Activated T-helper 17 cell treated with anti-CD3 and anti-CD28 coated beads, Interleukin-2, amount 50 U/mL, for 72 hours (primary cell): ENCODE measurements at places on chromosomes 7 and 10. TPM values are rescaled to one million over a fixed set of nuclear protein-coding genes. Genes with fewer than 3 reads are reported as not detected.

MMD2 gene
- not detected for total RNA-seq

NDUFB2 gene
- total RNA-seq: 215 TPM

PRPS1L1 gene
- not detected for total RNA-seq

OPTN gene
- 119 TPM for total RNA-seq

DNA sequence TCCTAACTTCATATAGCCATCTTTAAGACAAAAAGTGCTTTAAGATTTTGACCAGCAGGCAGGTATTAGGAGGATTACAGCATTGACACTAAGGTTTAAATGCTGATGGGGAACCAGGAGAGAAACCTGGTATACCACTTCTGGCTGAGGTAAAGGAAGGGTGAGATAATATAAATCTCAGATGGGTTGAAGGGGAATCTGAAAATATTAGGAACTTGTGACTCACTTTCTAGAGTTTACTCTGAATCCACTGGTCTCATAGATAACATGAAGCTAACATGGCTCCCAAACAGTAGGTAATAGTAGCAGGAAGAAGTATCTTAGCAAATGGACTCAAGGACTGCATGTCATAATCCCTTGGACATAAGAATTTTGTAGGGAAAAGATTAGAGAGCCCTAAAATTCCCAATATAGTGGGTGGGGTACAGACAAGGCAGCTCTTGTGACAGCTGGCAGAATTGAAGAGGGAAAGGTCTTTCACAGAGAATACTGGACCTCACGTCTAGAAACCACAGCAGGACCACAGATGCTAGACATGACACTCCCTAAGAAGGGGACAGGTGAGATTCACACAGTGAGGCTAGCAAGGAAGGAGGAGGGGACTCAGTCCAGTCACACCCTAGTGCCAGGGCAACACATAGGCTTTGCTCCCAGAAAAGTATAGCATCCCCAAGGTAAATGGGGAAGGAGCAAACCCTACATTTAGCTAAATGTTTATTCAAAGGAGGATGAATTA, 3.5 kb downstream of the PTTG1IP2 start:
- H3K27me3 ChIP-seq: peaks cover 18% of the 10 kb centered on the region
- H3K4me3 ChIP-seq: no peak overlapping the region
- no peaks in the 10 kb centered on the region for H3K4me1 ChIP-seq
- ATAC-seq: peak; percentile 26

GRCh38 chr7:141511676-141512396, 39.4 kb upstream of the AGK start:
- H3K27me3 ChIP-seq: peaks cover 63% of the 10 kb centered on the region
- H3K36me3 ChIP-seq: no peaks in the 10 kb centered on the region
- peak; percentile 29 for ATAC-seq
- no peak overlapping the region for H3K27ac ChIP-seq

- H3K27me3 ChIP-seq: no peaks in the 10 kb centered on the region
- H3K27ac ChIP-seq: no peak overlapping the region
- no peak for ATAC-seq
Observed at GRCh38 chr7:85102813-85103350, 84.0 kb downstream of the SEMA3D start.

GRCh38 chr7:111985798-111986197, 220.4 kb downstream of the DOCK4 start:
- H3K36me3 ChIP-seq: no peaks in the 10 kb centered on the region

- ATAC-seq: no peak
- H3K27ac ChIP-seq: no peak overlapping the region
- H3K4me3 ChIP-seq: peak overlapping the region; percentile 94
- no peaks in the 10 kb centered on the region for H3K27me3 ChIP-seq
- peaks cover 47% of the 10 kb centered on the region for H3K4me1 ChIP-seq
- peaks cover 35% of the 10 kb centered on the region for H3K36me3 ChIP-seq
Observed at GRCh38 chr7:135978624-135979023, 1.5 kb upstream of the MTPN start.

DNA sequence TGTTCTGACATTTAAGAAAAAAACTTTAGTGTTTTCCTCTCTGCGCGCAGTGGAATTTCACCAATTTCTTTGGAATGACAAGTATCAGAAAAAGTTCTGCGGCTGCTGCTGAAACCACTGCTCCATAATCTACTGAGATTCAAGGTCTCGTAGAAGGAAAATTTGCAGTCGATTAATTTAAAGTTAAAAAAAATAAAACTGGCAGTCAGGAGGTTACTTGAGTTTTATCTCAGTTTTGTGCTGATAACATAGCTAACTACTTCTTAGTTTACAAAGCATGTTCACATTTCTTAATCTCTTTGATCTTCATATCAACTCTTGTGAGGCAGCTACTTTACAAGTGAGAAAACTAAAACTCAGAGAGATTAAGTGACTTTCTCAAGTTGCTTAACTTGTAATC, 18.2 kb upstream of the CALD1 start:
- no peaks in the 10 kb centered on the region for H3K4me1 ChIP-seq
- ATAC-seq: no peak
- no peak overlapping the region for H3K27ac ChIP-seq
- H3K27me3 ChIP-seq: peaks cover 6% of the 10 kb centered on the region
- H3K36me3 ChIP-seq: no peaks in the 10 kb centered on the region

GRCh38 chr7:81869670-81870069, 99.8 kb upstream of the HGF start:
- no peaks in the 10 kb centered on the region for H3K36me3 ChIP-seq
- ATAC-seq: no peak
- no peaks in the 10 kb centered on the region for H3K4me1 ChIP-seq
- H3K4me3 ChIP-seq: no peak overlapping the region

DNA sequence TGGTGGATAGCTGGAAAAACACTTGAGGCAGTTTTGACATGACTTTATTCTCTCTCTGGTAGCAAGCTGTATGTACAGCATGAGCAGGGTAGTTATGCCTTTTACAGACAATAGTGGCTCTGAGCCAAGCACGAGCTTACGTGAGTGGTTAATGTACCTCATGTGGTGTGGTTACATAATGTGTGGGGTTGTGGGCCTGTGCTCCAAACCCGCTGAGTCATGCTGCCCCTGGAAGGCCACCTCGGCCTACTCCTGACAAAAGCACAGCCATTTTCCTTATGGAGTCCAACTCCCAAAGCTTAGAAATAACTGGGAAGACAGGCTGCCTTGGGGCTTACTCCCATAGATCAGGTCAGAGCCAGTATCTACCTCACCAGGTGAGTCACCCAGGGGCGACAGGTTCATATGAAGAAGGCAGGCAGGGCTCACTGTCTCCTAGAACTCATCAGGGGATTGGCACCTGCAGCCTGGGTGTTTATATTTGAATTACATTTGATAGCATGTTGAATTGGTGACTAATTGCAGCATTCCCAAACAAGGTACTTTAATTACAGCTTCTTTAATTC, 404.5 kb downstream of the ADRA2A start:
- no peak for ATAC-seq
- no peak overlapping the region for H3K4me3 ChIP-seq
- peaks cover 4% of the 10 kb centered on the region for H3K27me3 ChIP-seq
- H3K36me3 ChIP-seq: no peaks in the 10 kb centered on the region
- H3K27ac ChIP-seq: no peak overlapping the region

- H3K4me1 ChIP-seq: peaks cover 47% of the 10 kb centered on the region
- H3K36me3 ChIP-seq: peaks cover 19% of the 10 kb centered on the region
- peak overlapping the region; percentile 73 for H3K27ac ChIP-seq
- ATAC-seq: no peak
- H3K4me3 ChIP-seq: peak overlapping the region; percentile 91
Observed at GRCh38 chr7:141700296-141700847, 1.6 kb downstream of the DENND11 start.

DNA sequence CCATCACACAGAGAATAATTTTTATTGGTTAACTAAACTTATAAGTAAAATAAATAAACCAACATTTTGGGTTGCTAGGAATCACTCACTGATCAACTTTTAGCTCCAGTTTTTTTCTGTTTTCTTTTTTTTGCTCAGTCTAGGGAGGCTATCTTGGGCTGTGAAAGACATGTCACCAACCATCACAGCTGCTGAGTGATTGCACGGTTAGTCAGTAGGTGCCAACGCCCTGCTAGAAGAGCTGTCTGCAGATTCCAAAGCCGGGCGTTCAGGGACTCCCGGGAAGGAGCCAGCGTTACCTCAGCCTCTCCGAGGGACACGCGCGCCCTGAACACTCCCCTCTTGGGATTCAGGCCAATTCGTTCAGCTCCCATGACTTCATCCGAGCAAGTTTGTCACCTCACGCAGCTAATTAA, 604 bp upstream of the STAM start:
- H3K4me3 ChIP-seq: peak overlapping the region; percentile 99
- no peaks in the 10 kb centered on the region for H3K27me3 ChIP-seq
- peak overlapping the region; percentile 99 for H3K27ac ChIP-seq

- H3K27ac ChIP-seq: no peak overlapping the region
- ATAC-seq: no peak
- peaks cover 5% of the 10 kb centered on the region for H3K4me1 ChIP-seq
- H3K4me3 ChIP-seq: no peak overlapping the region
- peaks cover 3% of the 10 kb centered on the region for H3K27me3 ChIP-seq
Observed at GRCh38 chr7:107884066-107884818, 6.7 kb upstream of the DLD start.

DNA sequence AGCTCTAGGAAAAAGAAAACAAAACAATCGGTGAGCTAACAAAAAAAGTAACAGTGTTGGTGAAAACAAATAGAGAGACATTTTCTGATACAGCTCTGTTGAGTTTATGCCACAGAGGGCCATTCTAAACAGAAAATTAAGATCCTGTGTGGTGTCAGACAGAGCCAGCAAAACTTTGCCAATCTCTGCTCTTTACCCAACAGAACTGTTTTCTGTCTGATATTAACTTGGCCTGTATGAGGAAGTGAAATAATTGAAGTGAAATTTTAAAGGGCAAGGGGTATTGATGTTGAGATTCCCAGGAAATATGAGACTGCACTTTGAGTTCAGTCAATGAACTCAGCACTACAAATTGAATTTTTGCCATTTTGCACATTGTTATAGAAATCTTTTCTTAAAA, 101.0 kb downstream of the AOAH start:
- no peaks in the 10 kb centered on the region for H3K36me3 ChIP-seq
- H3K27me3 ChIP-seq: no peaks in the 10 kb centered on the region
- no peak overlapping the region for H3K4me3 ChIP-seq
- ATAC-seq: no peak

DNA sequence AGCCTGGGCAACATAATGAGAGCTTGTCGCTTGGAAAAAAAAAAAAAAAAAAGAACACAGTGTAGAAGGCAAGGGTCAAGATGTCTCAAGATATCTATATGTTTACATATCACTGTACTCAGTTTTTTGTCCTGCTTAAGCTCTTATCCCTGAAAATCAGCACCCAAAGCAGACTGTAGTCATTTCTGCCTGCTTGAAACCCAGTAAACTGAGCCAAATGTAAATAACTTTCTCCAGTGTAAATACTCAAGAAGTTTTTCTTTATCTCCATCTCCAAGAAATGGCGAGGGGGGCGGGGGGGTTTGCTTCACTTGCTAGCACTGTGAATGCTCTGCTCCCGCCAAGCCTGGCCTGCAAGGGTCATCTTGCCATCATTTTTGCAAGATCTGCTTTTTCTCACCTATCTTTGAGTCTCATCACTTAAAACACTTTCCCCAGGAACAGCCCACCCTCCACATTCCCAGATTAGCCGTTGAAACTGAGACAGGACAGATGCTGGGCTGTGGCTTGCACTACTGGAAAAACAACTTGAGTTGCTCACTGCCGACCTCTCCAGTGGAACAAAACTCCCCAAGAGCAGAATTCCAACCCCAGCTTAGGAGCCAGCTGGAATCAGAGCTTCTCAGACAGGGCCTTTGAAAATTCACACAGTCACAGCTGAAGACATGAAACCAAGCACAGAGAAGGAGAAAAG, 54.6 kb downstream of the AFAP1L2 start:
- no peaks in the 10 kb centered on the region for H3K27me3 ChIP-seq
- no peak for ATAC-seq
- no peak overlapping the region for H3K4me3 ChIP-seq
- no peaks in the 10 kb centered on the region for H3K36me3 ChIP-seq
- H3K4me1 ChIP-seq: no peaks in the 10 kb centered on the region
